ENCODE measurements at places on chromosomes 6 and 20.

GRCh38 chr6:45647341-45648261, 269.9 kb upstream of the SUPT3H start:
- no peak for DNase-seq

DNA sequence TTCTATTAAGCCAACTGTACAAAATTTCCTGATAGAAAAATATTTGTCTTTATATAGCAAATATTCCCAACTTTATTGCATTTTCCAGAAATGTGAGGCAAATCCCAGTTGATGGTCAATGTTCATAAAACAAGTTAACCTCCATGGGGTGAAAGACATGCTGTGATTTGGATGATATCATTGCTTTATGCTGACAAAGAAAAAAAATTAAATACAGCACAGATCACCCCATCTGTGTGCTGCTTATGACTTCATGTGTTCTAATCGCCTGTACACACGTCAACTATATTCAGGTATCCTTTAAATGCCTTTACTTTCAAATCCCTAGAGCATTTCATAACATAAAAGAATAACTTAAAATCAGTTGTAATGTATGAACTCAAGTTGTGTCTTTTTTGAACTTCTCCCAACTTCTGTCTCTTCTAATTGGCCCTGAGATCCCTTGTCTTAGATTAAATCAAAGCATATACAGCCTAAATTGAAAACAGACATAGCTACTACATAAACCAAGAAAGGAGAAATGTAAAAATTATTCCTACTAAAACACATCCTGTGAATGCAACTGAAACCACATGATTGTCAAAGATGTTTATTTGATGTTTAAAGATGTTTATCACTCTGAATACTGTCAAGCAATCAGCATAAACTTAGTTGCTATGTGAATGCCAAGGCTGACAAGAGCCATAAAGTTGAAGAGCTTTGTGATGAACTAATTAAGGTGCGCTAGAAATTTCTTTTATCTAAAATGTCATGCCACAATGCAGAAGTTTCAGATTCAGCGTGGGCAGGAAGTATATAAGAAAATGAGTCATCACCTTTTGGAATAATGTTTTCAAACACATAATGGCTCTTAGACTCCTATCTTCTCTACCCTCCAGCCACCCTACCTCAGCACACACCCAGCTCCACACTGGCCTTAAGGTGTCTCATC, 68.7 kb downstream of the FILIP1 start:
- DNase-seq, result no peak

DNA sequence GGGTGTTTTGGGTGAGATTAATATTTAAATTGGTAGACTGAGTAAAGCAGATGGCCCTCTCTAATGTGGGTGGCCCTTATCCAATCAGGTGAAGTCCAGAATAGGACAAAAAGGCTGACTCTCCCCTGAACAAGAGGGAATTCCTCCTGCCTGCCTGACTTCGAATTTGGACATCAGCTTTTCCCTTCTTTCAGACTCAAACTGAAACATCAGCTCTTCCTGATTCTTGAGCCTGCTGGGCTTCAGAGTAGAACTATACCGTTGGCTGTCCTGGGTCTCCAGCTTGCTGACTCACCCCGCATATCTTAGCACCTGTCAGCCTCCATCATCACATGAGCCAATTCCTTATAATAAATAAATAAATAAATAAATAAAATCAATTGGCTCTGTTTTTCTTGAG, 15.0 kb upstream of the TGM6 start:
- DNase-seq, result no peak

DNA sequence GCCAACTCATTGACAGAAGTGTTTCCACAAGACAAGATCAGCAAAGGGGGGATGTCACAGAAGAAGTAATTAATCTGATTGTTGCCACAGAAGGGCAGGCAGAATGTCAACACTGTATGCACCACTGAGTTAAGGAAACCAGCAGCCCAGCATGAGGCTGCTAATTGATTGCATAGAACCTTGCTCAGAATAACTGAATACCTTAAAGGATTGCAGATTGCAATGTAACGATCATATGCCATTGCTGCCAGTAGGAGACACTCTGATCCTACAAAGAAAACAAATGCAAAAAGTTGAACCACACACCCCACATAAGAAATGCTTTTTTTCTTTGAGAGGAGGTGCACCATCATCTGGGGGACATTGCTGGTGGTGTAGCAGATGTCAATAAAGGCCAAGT, 13.1 kb downstream of the OR5V1 start:
- no peak for DNase-seq

DNA sequence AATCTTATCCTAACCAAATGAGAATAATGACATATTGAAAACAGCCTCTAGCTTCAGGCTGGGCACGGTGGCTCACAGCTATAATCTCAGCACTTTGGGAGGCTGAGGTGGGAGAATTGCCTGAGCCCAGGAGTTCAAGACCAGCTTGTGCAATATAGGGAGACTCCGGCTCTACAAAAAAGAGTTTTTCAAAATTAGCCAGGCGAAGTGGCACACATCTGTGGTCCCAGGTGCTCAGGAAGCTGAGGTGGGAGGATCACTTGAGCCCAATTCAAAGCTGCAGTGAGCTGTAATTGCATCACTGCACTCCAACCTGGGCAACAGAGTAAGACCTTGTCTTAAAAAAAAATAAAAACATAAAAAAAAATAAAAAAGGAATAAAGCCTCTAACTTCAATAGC, 4.7 kb downstream of the TUBB2A start:
- DNase-seq, result no peak

- DNase-seq, result no peak
Observed at GRCh38 chr20:38665506-38666285, 58.6 kb upstream of the SLC32A1 start.

DNA sequence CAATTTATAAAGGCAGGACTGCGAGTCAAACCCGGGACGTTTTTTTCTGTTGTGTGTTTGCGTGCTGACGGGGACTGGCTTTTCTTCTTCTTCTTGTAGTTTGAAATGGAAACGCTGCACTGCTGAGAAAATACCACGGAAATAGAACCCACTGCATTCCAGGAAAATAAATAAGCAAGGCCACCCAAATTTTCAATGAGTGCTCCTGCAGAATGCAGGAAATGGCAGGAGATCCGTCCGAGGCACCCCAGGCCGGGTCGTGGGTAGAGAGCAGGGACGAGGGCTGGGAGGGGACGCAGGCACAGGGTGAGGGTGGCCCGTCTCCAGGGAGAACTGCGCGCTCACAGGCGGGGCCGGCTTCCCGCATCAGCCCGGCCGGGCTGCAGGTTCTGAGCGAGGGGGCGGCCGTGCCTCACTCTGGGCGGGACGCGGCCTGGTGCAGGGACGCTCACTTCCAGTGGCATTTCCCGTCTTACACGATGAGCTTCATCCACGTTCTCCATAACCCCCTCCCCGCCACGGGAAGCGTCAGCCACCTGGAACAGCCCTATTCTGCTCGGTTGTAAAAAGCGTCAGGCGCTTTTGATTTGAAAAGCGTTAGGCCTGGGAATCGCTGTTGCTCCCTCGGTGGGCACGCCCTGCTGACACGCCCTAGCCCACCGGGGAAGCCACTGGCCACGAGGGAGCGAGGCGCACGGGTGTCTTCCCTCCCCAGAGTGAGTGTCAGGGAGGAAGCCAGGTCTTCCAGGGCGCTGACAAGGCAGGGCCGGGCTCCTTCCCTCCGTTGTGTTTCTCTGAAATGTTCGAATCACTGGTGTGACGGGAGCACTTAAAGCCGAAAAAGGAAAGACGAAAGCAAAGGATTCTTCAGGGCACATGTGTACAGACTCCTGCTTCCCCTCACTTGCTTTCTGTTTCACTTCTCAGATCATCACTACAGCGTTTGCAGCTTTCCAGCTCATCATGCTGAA, 17.9 kb upstream of the EXOC2 start:
- peak; percentile 64 for DNase-seq

GRCh38 chr6:140966676-140967075, 1166.0 kb upstream of the GJE1 start:
- no peak for DNase-seq

DNA sequence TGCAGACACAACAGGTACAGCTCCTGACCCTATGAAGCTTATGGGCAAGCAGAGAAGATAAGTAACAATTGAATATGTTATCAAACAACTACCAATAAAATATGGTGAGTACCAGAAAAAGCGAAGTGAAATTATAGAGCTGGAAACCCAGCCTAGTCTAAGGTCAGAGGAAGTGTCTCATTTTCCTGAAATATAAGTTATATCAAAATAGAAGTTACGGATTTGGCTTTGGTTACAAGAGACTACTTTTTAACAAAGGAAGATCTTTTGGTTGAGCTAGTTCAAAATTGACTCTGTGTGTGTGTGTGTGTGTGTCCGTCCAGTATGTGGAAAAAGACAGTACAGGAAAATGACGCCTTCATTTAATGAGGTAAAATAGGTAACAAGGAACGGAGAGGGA, 8.9 kb downstream of the STX11 start:
- DNase-seq, result no peak

GRCh38 chr6:150269857-150270223, 99.0 kb upstream of the IYD start:
- no peak for DNase-seq

DNA sequence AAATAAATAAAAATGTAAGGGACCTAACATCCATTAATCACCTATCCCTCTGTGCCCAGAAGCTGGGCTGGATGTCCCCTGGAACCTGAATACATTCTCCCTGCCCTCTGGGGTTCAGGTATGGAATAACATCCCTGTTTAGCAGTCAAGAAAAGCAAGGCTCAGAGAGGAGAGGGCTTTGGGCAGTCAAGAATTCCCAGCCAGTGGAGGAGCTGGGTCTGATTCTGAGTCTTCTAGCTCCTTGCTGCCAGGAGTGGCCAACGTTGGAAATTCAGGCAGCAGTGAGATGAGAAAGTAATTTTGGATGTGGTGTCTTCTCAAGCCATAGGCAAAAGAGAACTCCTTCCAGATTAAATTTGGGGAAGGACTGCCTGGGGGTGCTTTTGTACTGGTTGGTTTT, 42.6 kb upstream of the ZNFX1 start:
- no peak for DNase-seq

DNA sequence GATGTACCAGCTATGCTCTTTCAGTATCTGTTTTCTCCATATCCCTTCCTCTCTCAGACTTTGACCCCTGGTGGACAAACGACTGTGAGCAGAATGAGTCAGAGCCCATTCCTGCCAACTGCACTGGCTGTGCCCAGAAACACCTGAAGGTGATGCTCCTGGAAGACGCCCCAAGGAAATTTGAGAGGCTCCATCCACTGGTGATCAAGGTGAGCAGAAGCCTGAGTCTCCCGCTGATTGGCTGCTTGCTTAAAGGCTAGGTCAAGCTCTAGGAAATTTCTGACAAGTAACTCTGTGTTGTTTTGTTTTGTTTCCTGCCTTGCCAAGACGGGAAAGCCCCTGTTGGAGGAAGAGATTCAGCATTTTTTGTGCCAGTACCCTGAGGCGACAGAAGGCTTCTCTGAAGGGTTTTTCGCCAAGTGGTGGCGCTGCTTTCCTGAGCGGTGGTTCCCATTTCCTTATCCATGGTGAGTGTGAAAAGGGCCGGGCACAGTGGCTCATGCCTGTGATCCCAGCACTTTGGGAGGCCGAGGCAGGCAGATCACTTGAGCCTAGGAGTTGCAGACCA, 28.6 kb downstream of the C6orf89 start:
- no peak for DNase-seq
